Fibroblast of skin of left biceps (primary cell): ENCODE measurements at places on chromosomes 3 and 15.

- DNase-seq, result no peak
Observed at GRCh38 chr3:42493126-42493797, 9.2 kb upstream of the VIPR1 start.

DNA sequence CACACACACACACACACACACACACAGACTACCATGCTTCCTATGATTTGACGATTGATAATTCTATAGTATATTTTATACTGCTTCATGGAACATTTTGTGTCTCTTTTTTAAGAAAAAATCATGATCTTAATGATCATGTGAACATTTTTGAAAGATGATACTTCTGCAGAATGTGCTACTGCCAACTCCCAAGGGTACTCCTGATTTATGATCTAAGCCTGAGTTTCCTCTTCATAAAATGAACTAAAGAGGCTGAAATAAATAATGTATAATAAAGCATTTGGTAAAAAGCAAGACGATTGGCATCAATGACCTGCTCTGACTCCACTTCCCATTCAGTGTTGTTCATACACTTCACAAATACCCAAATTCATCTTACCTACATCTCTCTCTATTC lies 333.8 kb upstream of the RBMS3 start:
- no peak for DNase-seq

GRCh38 chr3:125191730-125192129 lies 20.8 kb downstream of the SLC12A8 start:
- DNase-seq, result no peak

DNA sequence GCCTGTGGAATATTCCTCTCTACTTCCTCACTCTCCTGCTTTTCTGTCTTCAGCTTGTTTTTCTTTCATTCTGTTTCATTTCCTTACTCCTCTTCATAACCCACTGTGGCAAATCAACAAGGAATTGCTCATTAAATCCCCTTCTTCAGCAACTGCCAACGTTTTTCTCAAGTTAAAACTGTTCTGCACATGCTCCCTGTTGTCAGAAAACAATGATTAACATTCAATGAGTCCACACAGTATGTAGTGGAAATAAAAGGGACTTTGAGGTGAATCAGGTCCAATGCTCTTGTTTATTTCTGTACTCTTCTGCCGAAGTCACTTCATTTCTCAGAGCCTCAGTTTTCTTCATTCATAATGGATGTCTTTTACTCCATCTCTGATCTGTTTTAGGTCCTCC lies 11.9 kb upstream of the ROBO2 start:
- no peak for DNase-seq

- DNase-seq, result no peak
Observed at GRCh38 chr15:78673476-78673875, 32.5 kb upstream of the CHRNB4 start.

GRCh38 chr3:116474032-116474780 lies 28.9 kb upstream of the LSAMP start:
- no peak for DNase-seq

GRCh38 chr15:93082861-93083260 lies 6.2 kb downstream of the RGMA start:
- DNase-seq, result no peak

- no peak for DNase-seq
Observed at GRCh38 chr3:186342197-186342596, 19.8 kb downstream of the DGKG start.

- peak; percentile 23 for DNase-seq
Observed at GRCh38 chr3:81816473-81817250, 55.2 kb upstream of the GBE1 start.

DNA sequence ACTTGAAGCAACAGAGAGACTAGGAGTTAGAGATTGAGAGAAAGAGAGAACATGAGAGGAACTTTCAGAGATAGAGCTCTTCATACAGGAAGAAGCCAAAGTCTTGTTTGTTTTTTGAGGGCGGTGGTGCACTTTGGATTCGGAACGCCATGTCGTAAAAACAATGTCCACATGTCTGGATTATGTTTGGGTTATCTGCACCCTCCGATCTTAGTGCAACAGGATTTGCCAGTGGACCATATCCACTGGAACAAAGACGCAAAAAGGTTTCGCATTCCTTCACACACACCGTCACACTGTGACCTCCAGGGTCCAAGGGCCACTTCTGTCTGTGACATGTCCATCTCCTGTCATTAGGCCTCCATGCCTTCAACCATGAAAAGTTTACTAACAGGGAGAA lies 141.8 kb upstream of the ATP11B start:
- no peak for DNase-seq

DNA sequence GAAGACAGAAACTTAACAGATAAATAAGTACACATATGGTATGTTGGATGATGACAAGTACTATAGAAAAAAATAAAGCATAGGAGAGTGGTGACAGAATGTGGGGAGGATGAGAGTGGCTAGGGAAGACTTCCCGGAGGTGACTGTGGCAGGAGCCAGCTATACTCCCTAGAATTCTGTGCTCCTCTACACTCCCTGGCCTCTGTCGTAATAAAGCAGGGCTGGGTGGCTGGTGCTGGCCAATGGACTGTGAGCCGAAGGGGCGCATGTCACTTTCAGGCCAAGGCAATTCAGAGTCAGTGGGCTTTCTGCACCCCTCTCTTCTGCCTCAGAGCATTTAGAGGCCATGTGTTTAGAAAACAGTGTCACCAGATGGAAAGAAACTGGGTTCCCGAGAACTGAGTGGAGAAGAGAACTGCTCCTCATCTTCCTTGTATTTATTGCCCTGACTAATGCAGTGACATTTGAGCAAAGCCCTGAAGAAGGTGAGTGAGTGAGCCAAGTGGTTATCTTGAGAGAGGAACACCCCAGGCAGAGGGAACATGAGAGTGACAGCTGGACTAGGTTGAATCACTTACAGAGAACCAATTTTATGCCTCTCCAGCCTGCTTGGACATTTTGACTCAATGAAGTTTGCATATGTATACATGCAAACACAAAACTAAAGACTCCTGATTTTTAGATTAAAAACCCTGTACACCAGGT lies 5.2 kb upstream of the VPS8 start:
- no peak for DNase-seq

DNA sequence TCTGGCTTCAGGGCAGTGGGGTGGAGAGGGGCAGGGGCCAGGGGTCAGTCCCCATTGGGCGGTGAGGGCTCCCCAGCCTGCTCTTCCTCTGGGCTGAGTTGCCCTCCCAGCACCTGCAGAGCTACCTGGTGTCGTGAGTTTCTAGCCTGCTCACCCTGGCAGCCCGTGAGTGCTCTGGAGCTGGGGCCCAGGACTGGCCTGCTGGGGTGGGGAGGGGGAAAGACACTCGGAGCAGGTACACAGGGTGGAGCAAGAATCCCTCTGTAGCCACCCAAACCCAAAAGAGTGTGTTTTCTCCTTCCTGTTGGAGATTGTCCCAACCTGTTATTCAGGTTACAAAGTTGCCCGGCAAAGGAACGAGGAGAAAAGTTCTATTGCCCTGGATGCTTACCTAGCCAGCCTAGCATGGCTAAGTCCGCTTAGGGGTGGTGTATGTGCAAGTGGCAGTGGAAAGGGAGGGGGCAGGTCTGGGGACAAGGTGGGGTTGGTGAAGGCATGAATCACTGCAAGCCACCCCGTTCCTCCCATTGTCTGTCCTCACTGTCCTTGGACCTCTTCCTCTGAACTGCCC lies 8.9 kb downstream of the FAM3D start:
- DNase-seq, result no peak

DNA sequence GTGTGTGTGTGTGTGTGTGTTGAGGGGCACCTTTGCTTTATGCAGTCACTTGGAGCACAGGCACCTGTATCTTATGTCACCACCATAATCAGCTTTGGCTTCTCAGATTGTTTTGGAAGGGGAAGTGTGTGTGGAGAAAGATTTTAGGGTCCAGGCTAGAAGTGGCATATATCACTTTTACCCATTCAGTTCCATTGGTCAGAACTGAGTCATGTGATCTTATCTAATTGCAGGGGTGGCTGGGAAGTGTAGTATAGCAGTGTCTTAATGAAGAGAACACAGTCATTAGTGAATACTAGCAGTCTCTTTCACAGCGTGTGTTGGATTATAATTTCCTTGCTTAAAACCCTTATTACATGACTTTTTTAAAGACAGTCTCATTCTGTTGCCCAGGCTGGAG lies 20.6 kb downstream of the NCK1 start:
- DNase-seq, result no peak

DNA sequence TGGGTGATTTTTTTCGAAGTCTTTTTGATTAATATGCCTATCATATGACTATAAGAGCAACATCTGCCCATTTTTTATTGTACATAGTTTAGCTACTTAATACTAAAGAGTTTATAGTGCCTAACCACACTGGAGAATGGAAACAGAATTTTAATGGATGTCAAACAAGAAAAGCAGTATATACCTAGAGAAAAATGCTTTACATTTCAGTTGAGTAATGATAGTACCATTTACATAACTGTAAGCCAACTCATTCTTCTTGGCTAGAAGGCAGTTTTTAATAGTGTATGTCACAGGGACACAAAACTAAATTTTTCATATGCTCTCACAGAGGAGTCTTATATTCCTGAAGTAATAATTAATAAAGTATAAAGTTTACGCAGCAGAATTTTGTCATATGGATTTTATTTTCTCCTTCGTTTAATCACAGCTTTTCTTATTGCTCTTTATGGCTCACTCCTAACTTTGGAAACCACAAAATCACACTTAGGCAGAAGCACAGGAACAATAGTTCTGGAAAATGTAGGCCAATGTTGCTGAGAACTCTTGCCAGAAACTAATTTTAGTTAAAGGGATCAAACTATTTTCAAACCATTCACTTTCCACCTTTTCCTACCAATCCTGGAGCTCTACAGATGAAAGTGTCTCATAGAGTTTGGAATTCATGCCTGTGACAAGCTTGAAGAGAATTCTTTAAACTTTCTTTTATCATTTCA lies 243.6 kb downstream of the ZIC1 start:
- peak; percentile 62 for DNase-seq

- DNase-seq, result no peak
Observed at GRCh38 chr3:178079966-178080365, 456.3 kb upstream of the KCNMB2 start.

DNA sequence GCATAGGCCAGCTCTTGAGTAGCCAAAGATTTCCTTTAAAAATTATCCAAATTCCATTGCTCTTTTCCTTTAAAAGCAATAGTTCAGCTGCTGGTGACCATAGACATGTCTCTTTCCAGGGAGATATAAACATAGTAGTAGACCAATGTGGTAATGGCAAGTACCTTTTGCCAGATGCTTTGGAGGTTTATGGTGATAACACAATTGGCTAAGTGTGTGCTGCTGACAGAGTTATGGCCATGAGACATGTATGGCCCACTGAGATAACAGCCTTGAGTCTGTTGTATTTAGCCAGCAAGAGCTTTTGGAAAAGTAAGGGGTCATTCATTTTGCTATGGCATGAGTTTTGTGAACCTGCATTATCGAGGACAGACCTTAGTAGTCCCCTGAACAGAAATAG lies 1146.8 kb downstream of the TUSC7 start:
- DNase-seq, result no peak

DNA sequence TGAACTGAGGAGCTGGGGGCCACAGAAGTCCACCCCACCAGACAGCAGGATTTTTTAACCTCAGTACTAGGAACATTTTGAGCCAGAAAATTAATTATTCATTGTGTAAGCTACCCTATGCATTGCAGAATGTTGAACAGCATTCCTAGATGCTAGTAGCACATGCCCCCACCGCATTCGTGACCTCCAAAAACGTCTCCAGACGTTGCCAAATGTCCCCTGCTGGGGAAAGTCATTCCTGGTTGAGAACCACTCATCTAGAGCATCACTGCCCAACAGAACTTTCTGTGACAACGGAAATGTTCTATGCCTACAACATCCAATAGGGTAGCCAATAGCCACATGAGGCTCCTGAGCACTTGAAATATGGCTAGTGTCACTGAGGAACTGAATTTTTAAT lies 333.5 kb downstream of the FOXP1 start:
- DNase-seq, result no peak

GRCh38 chr3:182182531-182182968 lies 470.8 kb downstream of the SOX2 start:
- DNase-seq, result no peak

DNA sequence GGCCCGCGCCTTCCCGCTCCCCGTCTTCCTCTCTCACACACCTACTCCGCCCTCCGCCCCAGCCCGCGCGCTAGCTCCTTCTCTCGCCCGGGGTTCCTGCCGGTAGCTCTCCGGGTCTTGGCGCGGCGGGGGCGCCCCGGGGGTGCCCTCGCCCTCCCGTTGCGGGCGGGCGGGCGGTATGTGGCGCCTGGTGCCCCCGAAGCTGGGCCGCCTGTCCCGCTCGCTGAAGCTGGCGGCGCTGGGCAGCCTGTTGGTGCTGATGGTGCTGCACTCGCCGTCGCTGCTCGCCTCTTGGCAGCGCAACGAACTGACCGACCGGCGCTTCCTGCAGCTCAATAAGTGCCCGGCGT lies 507 bp downstream of the DIPK2A start:
- no peak for DNase-seq

DNA sequence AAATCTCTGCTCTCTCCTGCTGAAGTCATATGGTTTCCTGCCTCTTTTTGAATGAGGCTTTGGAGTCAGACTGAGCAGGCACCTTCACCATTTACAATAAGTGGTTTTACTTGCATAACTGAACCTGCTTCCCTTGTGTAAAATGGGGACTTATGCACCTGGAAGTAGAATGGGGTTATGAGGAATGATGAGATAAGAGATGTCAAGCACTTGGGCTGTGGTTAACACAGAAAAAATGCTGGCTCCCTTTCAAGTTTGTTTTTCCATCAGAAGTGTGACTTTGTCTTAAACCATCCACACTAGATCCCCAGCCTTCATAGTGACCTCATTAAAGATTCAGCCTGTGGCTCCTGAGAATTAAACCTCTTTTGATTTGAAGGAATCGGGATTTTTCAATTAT lies 5.2 kb downstream of the EXOSC7 start:
- DNase-seq, result no peak

DNA sequence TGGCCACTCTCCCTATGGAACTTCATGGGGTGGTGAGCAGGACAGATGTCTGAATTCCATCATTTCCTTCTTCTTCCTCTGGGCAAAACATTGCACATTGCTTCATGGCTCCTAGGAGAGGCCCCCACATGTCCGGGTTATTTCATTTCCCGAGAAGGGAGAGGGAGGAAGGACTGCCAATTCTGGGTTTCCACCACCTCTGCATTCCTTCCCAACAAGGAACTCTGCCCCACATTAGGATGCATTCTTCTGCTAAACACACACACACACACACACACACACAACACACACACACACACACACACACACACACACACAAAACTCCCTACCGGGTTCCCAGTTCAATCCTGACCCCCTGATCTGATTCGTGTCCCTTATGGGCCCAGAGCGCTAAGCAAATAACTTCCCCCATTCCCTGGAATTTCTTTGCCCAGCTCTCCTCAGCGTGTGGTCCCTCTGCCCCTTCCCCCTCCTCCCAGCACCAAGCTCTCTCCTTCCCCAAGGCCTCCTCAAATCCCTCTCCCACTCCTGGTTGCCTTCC lies 1.9 kb downstream of the RHO start:
- peak; percentile 78 for DNase-seq

GRCh38 chr15:55846116-55846707 lies 103.3 kb upstream of the PRTG start:
- DNase-seq, result peak; percentile 53

DNA sequence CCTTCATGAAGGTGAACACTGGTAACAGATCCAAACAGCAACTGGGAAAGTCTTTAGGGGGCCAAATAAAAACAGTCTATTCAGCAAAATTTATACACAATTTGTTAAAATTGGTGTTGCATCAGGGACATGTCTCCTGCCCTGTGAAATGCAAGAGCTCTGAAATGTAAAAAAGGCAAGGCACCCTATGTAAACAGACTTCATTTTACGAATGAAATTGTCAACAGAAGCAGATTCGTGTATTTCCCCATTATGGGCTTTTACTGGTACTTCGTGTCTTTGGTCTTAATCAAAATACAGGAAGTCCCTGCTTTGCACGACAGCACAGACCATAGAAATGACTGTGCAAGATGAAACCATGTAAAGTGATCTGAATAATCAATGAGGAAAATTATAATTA lies 127.3 kb upstream of the THBS1 start:
- DNase-seq, result no peak
